ENCODE measurements at places on chromosomes 16 and 17. TPM values are rescaled to one million over a fixed set of nuclear protein-coding genes. Genes with fewer than 3 reads are reported as not detected.

NPIPB13 gene
- total RNA-seq = 1.9 TPM

NLRC3 gene
- total RNA-seq = 0.46 TPM

CDH16 gene
- 0.24 TPM for total RNA-seq

KRT13 gene
- 1.0 TPM for total RNA-seq

MYOCD gene
- total RNA-seq = 0.18 TPM

MYH2 gene
- not detected for total RNA-seq
